Activated T-helper 2 cell treated with anti-CD3 and anti-CD28 coated beads, Interferon-gamma antibody, Interleukin-2, Interleukin-4, amounts not matched to agents 10 μg/mL and 5 μg/mL and 100 μg/mL, durations not matched to agents 14 hours and 24 hours and 36 hours (primary cell): ENCODE measurements at places on chromosomes 6 and 20.

DNA sequence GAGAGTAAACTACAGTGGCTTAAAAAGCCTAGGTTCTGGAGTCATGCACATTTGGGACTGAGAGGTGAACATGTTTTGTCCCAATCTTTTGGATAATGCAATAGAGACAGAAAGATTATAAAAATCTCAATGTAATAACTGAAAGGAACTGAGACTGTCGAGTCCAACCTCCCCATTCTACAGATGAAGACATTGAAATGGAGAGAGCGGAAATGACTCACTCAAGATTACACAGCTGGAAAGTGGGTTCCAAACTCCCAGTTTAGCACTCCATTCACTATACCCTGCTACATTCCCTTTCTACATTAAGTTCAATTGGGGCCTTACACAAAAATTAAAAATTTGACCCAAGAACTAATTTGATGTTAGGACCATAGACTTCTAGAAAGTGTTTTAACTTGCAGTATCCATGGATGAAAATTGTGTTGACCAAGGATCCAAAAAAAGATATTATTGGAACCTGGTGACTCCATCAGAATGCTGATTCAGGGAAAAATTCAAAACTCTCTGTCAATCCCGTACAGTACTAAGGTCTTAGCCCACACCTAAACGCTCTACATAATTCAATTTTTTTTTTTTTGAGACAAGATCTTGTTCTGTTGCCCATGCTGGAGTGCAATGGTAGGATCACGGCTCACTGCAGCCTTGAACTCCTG lies 1.5 kb upstream of the ILRUN start:
- no peaks in the 10 kb centered on the region for H3K27me3 ChIP-seq
- peak overlapping the region; percentile 90 for H3K4me3 ChIP-seq
- peaks cover 23% of the 10 kb centered on the region for H3K36me3 ChIP-seq

- no peak for DNase-seq
- H3K36me3 ChIP-seq: peaks cover 82% of the 10 kb centered on the region
- peaks cover 4% of the 10 kb centered on the region for H3K4me1 ChIP-seq
- no peak overlapping the region for H3K27ac ChIP-seq
Observed at GRCh38 chr20:37202267-37202943, 23.1 kb upstream of the MROH8 start.

- H3K4me3 ChIP-seq: no peak overlapping the region
- H3K4me1 ChIP-seq: no peaks in the 10 kb centered on the region
- DNase-seq: no peak
- H3K27me3 ChIP-seq: peaks cover 11% of the 10 kb centered on the region
- no peak overlapping the region for H3K27ac ChIP-seq
Observed at GRCh38 chr6:40689185-40689584, 102.0 kb upstream of the LRFN2 start.

- no peak for DNase-seq
- peaks cover 32% of the 10 kb centered on the region for H3K36me3 ChIP-seq
- peaks cover 7% of the 10 kb centered on the region for H3K4me1 ChIP-seq
- H3K27ac ChIP-seq: no peak overlapping the region
- no peaks in the 10 kb centered on the region for H3K27me3 ChIP-seq
Observed at GRCh38 chr6:15531973-15532372, 130.9 kb downstream of the DTNBP1 start.

GRCh38 chr6:34810017-34810882 lies 18.4 kb downstream of the BLTP3A start:
- H3K4me1 ChIP-seq: peaks cover 4% of the 10 kb centered on the region
- no peak overlapping the region for H3K4me3 ChIP-seq
- H3K27ac ChIP-seq: no peak overlapping the region
- H3K27me3 ChIP-seq: no peaks in the 10 kb centered on the region
